SW 1271 (cell line): ENCODE measurements at places on chromosomes 16 and 17.

- DNase-seq = no peak
These were observed 8.1 kb downstream of the MPO start for GRCh38 chr17:58272367-58273280.

GRCh38 chr16:72978212-72978611 lies 69.7 kb downstream of the ZFHX3 start:
- no peak for DNase-seq

DNA sequence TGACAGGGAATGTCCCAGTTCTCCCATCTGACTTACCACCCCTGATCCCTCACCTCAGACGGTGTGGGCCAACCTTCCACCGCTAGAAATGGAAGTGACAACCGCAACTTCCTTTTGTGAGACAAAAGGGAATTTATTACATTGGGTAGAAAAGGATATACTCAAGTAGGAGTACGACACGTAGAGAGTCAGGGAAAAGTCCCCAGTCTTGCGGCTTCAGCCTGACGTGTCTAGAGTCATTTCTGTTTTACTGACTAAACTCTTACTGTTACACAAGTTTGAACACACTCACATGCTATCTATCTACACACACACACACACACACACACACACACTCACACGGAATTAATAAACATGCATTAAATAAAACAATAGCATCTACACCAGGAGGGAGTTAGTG lies 178.9 kb downstream of the COPRS start:
- no peak for DNase-seq

DNA sequence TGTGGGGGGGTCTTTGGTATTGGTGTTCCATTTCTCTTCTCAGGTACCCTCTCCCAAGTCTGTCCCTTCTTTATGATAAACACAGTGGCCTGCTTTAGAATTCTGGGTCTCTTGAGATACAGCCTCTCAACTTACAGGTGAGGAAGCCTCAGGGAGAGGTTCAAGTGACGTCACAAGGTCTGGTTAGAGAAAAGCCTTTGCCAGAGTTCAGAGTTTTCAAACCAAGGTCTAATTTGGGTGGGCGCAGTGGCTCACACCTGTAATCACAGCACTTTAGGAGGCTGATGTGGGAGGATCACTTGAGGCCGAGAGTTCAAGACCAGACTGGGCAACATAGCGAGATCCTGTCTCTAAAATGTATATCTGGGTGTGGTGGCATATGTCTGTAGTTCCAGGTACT lies 2.1 kb downstream of the IRF8 start:
- no peak for DNase-seq

DNA sequence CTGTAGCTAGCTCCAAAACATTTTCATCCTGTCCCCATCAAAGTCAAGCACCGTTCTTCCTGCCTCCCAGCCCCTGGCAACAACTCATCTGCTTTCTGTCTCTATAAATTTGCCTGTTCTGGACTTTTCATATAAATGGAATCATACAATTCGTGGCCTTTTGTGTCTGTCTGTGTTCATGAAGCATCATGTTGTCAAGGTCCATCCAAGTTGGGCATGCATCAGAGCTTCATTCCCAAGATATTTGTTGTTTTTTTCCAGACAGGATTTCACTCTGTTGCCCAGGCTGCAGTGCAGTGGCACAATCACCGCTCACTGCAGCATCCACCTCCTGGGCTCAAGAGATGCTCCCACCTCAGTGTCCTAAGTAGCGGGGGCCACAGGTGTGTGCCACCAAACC lies 5.9 kb downstream of the SLC5A10 start:
- no peak for DNase-seq

DNA sequence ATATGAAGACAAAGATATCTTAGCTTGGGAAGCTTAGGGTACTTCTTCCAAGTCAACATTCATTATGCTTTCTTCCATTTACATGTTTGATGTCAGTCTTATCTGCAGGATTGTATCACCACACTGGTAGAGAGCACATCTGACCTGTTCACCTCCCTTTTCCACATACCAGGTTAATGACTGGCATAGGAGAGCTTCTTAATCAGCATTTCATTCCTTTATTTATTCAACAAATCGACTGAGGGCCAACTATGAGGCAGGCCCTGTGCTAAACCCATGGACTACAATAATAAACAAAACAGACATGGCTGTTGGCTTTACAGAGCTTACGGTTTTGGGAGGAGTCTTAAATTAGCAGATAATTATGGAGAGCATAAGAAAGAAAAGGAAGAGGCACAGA lies 378.1 kb upstream of the CDH11 start:
- no peak for DNase-seq

GRCh38 chr17:77098884-77099545 lies 41.8 kb upstream of the SEC14L1 start:
- no peak for DNase-seq

DNA sequence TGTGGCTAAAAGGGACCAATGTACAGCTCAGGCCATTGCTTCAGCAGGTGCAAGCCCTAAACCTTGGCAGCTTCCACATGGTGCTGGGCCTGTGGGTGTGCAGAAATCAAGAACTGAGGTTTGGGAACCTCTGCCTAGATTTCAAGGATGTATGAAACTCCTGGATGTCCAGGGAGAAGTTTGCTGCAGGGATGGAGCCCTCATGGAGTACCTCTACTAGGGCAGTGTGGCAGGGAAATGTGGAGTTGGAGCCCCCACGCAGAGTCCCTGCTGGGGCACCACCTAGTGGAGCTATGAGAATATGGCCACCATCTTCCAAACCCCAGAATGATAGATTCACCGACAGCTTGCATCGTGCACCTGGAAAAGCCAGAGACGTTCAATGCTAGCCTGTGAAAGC lies 13.0 kb downstream of the EFCAB5 start:
- DNase-seq = no peak

DNA sequence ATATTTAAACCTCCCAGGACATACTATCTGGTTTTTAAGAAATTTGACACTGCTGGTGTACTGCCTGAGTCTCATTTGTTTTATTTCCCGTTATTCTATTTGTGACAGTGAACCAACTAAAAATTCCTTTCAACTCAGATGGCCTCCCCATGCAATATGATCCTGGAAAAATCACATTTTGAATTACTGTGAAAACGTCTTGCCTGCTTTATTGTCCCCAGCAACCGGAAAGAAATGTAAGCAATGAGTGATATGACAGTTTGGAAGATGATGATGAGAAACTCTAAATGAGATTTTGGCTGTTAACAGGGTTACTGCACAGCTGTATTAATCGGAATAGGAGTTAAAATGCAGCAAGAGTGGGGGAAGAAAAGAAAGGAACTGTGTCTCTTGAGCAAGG lies 590.7 kb upstream of the CDH5 start:
- no peak for DNase-seq

- DNase-seq = no peak
These were observed 806 bp downstream of the RAD51C start for GRCh38 chr17:58693208-58693607.

- no peak for DNase-seq
These were observed 20.0 kb downstream of the ACSF3 start for GRCh38 chr16:89113661-89114060.

DNA sequence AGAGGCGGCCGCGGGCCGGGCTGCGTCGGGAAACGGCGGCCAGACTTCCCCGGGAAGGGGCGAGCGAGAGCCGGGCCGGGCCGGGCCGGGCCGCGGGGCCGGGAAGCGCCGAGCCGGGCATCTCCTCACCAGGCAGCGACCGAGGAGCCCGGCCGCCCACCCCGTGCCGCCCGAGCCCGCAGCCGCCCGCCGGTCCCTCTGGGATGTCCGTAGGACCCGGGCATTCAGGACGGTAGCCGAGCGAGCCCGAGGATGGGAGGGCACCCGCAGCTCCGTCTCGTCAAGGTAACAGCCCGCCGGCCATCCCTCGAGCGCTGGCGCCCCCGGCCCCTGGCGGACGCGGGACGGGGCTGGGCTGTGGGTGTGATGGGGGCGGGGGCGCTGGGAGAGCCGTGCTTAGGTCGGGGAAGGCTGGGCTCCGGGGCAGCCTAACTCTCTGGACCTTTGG lies at the start of gene CRHR1:
Gene CRHR1, plus strand, starts transcription at position 28 of the 448 bp plus-strand sequence. Its CDS starts 225 bp downstream, at position 253.
- DNase-seq = no peak

DNA sequence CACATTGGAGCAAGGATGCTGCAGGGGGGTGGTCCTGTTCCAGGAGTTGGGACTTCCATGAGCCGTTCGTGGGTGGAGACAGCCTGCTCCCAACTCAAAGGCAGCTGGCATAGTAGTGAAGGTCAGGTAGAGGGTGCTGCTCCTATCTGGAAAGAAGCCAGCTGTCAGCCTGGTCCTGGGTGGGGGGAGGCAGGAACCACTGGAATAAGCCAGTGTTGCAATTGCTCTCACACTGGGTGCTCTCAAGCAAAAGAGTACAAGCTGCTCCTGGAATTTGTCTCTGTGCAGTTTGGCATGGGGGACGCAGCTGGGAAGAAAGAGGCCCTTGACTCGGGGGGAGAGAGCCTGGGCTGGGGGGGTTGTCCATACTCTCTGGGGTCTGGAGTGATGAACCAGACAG lies 8.7 kb downstream of the CACNG5 start:
- no peak for DNase-seq

GRCh38 chr16:35575432-35575821 lies 2116.0 kb downstream of the TP53TG3F start:
- DNase-seq = no peak

GRCh38 chr17:77890771-77891170 lies 67.7 kb upstream of the TNRC6C start:
- no peak for DNase-seq

GRCh38 chr17:65430209-65430833 lies 131.1 kb downstream of the AXIN2 start:
- DNase-seq = no peak

GRCh38 chr17:29557739-29558116 lies 9.1 kb downstream of the ABHD15 start:
- no peak for DNase-seq

- DNase-seq = no peak
These were observed 21.4 kb downstream of the PIEZO1 start for GRCh38 chr16:88763502-88764053.

GRCh38 chr16:54585998-54586340 lies 299.4 kb upstream of the IRX3 start:
- DNase-seq = no peak

DNA sequence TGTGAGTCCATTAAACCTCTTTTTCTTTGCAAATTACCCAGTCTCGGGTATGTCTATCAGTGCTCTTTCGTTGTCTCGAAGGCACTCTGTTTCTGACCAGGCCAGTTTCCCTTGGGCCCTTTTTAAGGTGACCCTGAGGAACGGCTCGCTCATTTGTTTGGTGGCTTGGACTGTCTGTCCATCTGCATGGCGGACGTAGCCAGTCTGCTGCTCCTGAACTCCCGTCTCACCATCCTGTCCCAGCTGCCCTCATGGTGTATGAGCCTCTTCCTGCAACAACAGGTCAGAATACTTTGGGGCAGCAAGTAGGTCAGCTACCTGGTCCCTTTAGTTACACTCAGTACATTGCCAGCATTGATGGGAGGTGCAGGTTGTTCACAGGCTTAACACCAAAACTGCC lies 19.0 kb downstream of the DRC7 start:
- no peak for DNase-seq

- no peak for DNase-seq
These were observed 19.9 kb upstream of the SLC16A5 start for GRCh38 chr17:75067856-75068255.

DNA sequence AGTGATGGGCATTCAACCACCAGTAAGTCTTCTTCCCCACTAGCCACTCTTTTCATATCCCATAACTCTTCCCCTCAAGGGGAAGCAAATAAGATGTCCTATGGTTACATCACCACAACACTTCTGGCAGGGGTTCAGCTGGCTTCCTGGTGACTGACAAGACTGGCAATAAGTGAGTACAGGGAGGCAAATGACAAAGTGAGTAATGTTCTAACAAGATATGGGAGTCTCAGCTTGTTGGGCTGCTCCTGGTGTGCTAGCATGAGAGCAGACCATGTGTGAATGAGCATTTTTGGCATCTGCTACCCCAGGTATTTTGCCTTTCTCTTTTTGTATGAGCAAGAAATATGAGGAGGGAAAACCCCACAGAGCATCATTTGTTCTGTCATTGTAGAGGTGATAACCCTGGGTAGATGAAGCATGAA lies 9.9 kb downstream of the TMIGD1 start:
- DNase-seq = no peak

DNA sequence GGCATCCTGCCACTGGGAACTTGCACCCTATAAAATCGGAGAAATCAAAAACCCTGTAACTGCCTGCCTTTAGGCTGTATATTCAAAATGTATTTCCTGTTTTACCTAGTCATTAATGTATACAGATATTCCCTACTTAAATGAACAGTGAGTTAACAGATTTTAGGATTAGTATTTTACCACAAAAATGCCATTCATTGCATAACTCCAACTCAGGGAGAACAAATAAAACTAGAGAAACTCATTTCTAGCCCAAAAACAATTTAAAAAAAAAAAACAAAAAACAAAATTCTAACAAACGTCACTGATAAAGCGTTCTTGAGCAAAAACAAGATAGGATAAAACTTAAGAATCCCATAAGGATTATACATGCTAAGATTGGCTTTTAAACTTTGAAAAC lies 3.7 kb upstream of the DHX33 start:
- DNase-seq = no peak

- DNase-seq = no peak
These were observed 3.1 kb upstream of the MRPS23 start for GRCh38 chr17:57852955-57853328.

DNA sequence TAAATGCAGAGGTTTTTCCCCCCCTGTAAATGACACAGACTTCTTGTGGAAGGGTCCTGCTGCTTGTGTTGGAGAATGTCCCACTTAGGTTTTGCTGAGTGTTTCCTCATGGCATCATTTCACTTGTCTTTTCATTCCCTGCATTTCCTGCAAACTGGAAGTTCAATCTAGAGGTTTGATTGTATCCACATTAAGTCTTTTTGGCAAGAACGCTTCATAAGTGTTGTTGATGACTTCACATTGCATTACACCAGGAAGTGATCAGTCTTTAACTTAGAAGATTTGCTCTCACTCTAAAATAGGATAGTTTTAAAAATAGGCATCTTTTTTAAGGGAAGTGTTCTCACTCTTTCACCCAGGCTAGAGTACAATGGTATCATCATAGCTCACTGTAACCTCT lies 67.2 kb downstream of the RPTOR start:
- no peak for DNase-seq

- DNase-seq = no peak
These were observed 20.4 kb upstream of the ZC3H18 start for GRCh38 chr16:88549671-88550245.
